Frontal cortex (tissue), 4 donors: ENCODE measurements at places on chromosomes 3 and 15. TPM values are rescaled to one million over a fixed set of nuclear protein-coding genes. Genes with fewer than 3 reads are reported as not detected.

DNA sequence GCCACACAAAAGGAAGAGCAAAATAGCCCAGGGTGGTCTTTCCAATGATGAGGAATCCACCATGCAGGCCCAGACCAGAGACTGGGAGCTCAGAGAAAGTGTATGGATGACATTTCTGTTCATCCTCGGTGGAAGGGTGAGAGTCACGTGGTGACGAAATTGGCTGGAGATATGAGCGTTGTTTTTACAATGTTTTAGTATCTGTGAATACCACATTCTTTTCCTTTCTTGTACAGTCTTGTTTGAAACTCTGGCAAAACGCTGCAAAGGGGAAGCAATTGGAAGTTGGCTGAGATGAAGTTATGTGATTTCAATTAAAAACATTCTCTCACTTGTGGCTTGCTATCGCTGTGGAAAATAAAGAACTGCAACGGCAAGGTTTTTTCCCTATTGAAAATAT is 137.5 kb downstream of the MAGI1 start:
- no peak for DNase-seq

APH1B gene
- total RNA-seq: 26.1 TPM

DNA sequence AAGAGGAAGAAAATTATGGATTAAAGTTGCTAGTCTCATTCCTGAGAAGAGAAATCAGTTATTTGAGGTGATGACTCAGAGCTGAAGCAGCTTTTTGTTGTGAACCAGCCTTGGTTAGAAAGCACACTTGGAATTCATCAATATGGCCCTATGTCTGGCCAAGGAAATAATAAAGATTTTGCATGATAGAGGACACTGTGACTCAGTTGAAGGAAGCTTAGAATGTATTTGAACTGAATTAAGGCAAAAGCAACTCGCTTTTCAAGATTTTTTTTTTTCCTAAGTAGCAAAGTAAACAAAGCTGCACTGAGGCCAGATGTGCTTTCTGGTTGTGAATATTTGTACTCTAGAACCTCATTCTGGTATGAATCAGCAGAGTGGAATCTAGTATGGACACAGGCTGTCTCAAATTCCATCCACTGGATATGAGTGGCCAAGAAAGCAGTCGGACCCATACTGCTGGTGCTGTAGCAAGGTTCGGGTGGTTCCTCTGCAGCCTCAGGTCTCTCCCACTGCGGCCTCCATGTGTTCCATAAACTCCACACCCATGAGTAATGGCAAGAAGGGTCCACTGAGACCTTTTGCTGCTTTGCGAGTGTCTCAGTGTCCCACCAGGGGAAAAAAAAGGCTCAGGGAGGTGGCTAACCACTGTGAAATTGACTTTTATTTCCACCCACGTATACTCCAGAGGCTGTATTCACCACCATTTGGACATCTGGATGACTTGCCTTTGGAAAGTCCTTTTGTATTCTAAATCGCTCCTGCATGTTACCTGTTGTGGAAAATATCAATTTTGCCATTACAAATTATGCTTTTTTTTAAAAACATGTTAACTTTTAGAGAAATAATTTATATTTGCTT is 53.1 kb downstream of the TGFBR2 start:
- DNase-seq: no peak

LRRC58 gene
- 22.8 TPM for total RNA-seq

GRCh38 chr3:24793896-24794295 is 299.2 kb upstream of the THRB start:
- DNase-seq: no peak

PCBP4 gene
- 45.7 TPM for total RNA-seq

GRCh38 chr15:89801471-89802195 is 13.0 kb downstream of the ANPEP start:
- DNase-seq: no peak

DNA sequence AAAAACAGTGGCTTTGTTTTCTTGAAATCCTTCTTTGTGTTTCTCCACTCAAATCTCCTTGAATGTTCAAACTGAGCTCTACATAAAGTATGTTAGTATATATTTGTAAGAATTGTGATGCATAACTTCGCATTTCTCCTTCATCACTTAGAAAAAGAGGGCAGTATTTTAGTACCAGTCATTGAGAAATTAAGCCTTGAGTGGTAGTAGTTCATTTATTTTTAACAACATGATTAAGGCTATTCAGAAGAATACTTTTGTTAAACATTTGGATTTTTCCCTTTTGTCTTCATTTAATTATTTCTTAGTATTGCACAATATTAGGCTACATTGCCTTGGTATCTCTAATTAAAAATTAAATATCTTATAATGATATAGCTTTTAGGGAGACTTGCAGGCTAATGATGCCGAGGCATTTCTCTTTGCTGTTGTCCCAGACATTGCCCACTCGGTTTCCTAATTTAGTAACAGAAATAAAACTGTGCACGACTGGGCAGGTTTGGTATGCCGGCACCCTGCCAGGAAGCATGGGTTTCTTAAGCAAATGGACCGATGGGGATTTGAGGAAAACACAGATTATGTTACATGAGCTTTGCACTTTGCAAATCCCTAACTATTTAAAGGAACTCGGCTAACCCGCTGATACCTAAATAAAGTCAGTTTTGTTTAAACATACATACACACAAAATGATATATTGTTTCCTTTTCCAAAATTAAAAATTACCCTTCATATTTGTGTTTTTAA is 54.7 kb downstream of the LRRC28 start:
- no peak for DNase-seq

TUSC7 gene
- total RNA-seq: not detected

- no peak for DNase-seq
These were observed 15.4 kb downstream of the UBP1 start for GRCh38 chr3:33424606-33425452.

DNA sequence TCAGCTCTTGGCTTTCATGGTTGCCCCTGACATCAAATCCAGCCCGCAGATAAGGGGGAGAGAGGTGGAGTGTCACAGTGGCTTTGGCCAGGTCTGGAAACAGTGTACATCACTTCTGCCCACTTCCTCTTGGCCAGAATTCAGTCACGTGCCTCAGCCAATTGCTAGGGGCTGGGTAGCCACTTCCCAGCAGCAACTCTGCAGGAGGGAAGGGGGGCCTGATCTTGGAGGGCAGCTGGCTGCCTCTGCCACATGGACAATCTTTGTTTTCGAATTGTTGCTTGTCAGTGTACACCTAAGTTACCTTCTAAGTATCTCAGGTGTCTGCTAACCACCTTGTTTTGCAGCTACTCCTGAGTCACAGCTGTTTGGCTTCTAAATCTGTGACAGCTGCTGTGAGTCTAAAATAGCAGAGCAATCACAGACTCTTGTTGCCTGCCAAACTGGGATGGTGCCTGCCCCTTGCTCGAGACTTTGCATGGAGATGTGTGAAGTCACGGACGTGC is 41.0 kb upstream of the LIMD1 start:
- no peak for DNase-seq

DNA sequence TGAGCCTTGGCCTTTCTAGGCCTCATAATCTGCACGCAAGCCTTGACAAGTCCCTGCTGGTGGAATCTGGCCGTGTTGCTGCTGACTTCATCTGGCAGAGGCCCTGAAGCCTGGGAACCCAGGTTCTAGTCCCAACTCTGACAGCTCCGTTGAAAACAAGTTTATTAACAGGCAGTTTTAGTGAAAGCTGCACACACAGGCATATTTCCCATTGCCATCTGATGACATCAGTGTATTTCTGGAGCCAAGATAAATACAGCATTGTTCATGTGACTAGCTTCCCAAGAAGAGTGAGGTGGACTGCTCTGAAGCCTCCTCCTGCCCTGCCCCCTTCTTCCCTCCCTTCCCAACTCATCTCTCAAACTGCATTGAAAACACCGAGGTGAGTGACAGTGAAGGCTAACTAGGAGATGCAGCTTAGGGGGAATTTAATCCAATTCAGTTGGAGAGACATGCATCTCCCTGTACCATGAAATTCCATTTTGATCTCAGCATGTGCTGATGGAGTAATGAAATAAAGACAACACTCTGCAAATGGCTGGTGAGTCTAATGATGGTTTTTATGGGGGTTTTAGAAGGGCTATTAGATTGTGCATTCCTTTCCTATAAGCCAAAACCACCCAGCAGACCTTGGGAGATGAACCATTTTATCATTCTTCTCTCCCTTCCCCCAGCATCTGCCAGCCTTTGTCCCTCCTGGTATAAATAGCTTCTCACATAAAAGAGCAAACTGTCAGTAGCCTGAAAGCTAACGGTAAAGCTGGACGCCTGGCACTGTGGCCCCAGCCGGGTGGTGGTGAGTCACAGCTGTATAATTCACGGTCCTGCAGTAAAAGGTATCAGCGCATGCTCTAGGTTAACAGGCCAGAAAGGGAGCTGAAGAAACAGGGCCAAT is 38.0 kb downstream of the PRICKLE2 start:
- DNase-seq: no peak

GRCh38 chr3:184189421-184189820 is 3.4 kb downstream of the ABCF3 start:
- no peak for DNase-seq

DNA sequence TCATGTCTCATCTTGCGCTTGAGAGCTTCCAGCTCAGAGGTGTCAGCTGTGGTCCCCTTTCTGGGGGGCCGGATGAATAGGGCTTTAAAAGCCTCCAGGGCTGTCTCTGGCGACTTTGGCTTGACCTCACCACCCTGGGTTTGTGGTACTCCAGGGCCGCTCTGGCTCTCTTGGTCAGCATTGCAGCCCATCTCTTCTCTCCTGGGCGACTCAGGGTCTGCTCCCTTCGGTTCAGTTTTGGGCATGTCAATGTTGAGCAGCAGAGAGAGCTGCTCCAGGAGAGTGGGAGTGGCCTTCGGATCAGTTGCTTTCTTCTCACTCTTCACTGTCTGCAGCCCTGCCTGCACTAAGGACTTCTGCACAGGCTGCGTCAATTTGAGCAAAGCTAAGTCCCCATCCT is 127.9 kb downstream of the FMN1 start:
- no peak for DNase-seq

DNA sequence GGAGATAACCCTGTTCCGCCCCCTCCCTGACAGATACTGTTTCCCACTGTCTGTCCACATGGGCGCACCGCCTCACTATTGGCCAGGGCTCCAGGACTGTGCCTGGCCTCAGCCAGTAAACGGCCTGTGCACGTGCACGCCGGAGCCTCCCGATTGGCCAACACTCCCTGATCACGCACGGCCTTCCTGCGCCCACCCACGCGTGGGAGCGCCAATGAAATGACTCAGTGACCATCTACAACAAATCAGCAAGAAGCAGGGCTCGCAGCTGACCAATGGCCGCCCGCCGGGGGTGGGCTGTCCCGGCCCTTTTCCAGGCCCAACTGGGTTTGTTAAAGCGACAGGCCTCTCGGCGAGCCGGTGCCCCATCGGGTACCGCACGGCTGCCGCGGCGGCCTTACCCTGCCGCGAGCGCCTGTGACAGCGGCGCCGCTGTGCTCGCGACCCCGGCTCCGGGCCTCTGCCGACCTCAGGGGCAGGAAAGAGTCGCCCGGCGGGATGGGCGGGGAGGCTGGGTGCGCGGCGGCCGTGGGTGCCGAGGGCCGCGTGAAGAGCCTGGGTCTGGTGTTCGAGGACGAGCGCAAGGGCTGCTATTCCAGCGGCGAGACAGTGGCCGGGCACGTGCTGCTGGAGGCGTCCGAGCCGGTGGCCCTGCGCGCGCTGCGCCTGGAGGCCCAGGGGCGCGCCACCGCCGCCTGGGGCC is at the start of gene ARRDC4:
TSS of gene ARRDC4 (plus strand) at position 340 of the 703 bp plus-strand sequence. CDS start at position 499, 159 bp downstream.
- DNase-seq: peak; percentile 88

TMC3 gene
- total RNA-seq: under 0.01 TPM

- no peak for DNase-seq
These were observed 204.7 kb upstream of the GAP43 start for GRCh38 chr3:115418583-115418982.

GRCh38 chr3:28786446-28786845 is 437.8 kb upstream of the AZI2 start:
- DNase-seq: no peak

DNA sequence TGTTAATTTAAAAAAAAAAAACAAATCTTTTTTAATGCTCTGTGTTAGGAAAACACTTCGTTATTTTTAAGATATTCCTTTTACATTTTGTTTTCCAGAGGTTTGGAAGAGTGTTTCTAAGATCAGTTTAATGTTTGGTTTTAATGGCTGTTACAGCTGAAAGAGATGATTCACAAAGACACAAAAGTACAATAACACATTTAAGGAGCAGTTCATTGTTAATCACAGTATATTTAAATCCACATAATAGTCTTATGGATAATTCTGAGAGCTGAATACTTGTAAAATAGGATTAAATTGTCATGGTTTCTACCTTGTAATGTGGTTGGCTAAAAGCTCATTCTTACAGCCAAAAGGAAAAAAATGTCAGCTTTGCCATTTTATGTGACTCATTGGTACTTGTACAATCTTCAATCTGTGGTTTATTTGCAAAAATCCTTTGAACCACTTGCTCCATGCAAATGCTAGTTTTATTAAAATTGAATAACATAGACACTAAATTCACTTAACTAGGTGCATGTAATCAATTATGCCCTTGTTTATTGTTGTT is 426.4 kb downstream of the NLGN1 start:
- DNase-seq: no peak

POPDC2 gene
- 0.82 TPM for total RNA-seq

- no peak for DNase-seq
These were observed 92.8 kb upstream of the MITF start for GRCh38 chr3:69646287-69647067.

- no peak for DNase-seq
These were observed 113.6 kb downstream of the POLR2M start for GRCh38 chr15:57820119-57820518.

DNA sequence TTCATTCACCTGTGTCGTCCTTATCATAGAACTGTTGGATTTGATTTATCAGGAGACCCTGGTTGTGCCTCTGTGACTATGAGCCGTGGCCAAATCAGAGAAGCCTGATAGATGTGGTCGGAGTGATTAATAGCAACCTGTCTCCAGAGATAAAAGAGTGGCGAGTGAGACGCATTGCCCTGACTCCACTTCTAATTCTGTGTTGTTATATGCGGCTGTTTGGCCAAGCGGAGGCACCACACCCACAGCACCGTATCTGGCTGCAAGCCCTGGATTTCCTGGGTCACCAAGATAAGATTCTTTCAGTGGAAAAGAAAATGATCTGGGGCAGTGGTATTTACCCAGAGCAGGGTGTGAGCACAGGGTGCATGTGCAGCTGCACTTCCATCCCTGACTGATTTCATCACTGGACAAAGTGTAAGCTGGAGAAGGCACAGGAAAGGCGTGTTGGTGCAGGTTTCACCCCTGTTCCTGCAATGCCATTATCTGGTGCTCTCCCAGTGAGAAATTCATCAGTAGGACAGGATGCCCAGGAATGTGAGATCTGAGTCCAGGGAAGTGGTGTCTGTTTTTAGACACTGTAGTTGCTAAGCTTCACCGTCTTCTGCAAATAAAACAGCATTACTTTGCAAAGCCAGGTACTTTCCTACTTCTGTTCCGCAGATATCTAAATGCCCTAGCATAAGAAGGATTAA is 84.6 kb downstream of the CD47 start:
- DNase-seq: no peak

PLA1A gene
- total RNA-seq: 0.41 TPM

GRCh38 chr3:139093840-139094239 is 49.1 kb upstream of the PRR23C start:
- DNase-seq: no peak

GRCh38 chr3:109413049-109413448 is 75.7 kb upstream of the DPPA4 start:
- DNase-seq: no peak
